ENCODE measurements at places on chromosomes 5 and 9.

DNA sequence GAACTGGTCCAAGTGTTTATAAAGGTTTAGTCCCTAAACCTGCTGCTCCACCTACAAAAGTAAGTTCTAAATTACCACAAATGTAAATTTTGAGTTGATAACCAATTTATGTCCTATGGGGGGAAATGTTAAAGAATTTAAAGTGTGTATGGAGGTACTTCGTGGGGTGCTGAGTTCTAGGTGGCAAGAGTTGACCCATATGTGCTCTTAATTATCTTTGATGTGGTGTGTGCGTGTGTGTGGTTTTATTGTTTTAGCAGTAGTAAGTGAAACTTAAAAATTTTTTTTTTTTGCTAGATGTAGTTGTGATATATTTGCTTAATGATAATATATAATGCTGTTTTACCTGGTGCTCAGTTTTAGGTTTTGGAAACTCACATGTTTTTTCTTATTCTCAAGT, 72.6 kb downstream of the GPBP1 start:
- DNase-seq, result no peak

DNA sequence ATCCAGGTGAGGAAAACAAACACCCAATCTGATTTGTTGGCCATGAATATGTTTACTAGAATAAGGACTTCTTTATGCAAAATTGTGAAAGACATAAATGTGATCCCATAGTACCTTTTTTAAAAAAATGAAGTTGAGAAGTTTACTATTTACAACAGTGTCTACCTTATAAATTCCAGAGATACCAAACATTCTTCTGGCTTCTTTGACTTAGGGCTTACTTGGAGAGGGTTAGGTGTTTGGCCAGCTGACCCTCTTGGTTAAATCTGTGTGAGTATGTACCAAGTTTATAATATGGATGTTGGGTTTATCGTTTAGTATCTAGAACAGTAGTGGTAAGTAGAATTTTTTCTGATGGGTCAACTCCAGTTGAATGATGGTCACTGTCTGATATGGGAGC, 212.3 kb downstream of the DOCK8 start:
- DNase-seq, result no peak

GRCh38 chr9:129198319-129199043, 20.4 kb upstream of the IER5L start:
- DNase-seq, result peak; percentile 82

DNA sequence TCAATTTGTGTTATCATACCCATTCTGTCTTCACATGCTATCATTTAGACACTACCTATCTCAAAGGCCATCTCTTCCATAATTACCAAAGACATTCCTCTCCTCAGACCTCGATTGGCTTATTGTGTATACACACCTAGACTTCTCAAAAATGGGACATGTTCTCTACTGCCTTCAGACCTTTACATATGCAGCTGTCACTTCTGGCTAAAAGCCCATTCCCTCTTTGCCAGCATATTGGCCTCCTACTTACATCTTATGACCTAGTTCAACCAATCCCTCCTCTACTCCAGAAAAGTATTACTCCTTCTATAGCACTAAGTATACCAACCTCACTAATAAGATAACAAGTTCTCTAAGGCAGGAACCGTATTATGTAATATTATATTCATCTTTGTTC, 84.4 kb downstream of the RAPGEF6 start:
- DNase-seq, result no peak

GRCh38 chr5:134551901-134552300, 26.4 kb downstream of the JADE2 start:
- peak; percentile 45 for DNase-seq

All from foreskin fibroblast (primary cell).